CD4-positive, alpha-beta memory T cell (primary cell): ENCODE measurements at places on chromosomes 12 and 14. TPM values are rescaled to one million over a fixed set of nuclear protein-coding genes. Genes with fewer than 3 reads are reported as not detected.
A peak's percentile ranks its signal among the peaks of the same experiment; 100 is the strongest.

CIT gene
- 1.6 TPM for total RNA-seq

TESPA1 gene
- total RNA-seq: 269 TPM

DNA sequence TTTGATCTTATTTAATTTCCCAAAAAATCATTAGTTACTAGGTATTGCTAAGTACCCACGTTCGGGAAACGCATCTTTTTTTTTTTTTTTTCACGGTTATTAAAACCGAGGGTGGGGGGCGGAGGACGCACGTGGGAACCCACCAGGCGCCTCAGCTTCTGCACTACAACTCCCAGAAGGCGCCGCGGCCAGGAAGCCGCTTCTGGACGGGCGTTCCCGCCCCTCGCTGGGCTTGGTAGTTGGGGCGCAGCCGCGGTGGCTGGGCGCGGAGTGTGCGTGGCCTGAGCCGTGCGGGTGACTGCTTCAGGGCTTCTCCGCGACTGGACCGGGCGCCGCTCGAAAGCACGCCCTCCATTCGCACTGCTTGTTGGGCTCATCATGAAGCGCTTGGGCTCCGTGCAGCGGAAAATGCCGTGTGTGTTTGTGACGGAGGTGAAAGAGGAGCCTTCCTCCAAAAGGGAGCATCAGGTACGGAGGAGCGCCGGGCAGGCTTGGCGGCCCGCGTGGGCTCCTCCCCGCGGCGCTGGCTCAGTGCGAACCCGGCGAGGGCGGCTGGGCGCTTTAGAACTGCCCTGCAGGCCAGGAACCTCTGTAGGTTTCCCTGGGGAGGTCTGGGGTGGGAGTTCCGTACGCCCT is 6.2 kb upstream of the C12orf50 start:
- H3K36me3 ChIP-seq: no peaks in the 10 kb centered on the region
- peaks cover 41% of the 10 kb centered on the region for H3K4me1 ChIP-seq
- DNase-seq: peak; percentile 84
- peak overlapping the region; percentile 42 for H3K4me3 ChIP-seq

KRT74 gene
- not detected for total RNA-seq

ARG2 gene
- not detected for total RNA-seq

RNF212B gene
- total RNA-seq: not detected

DNA sequence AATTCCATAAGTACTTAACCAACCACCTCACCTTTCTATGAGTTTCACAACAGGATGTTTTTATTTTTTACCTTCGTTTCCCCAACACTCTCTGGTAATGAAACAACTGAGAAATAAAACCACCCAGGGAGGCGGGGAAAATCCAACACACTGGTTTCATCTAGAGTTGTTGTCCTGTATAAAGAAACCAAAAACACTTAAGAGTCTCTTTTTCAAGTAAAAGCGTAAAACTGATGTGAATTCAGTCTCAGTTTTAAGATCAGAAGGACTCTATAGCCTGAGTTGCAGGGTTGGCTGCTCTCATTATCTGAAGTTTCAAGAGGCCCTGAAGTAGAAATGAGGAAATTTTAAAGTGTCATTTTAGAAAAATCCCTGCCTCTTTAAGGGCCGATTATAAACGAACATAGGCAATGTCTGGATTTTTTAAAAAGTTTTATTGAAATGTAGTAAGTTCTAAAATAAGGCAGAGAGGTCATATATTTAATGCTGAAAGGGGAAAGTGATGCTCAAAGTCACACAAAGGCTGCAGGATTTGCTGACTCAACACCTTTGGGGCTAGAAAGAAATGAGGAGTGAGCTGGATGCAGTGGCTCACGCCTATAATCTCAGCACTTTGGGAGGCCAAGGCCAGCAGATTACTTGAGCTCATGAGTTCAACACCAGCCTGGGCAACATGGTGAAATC is 27.2 kb downstream of the HIGD1C start:
- H3K27me3 ChIP-seq: no peaks in the 10 kb centered on the region
- no peak overlapping the region for H3K27ac ChIP-seq
- peak; percentile 6 for DNase-seq
- H3K4me1 ChIP-seq: peaks cover 5% of the 10 kb centered on the region

E2F7 gene
- total RNA-seq: 0.17 TPM

DNA sequence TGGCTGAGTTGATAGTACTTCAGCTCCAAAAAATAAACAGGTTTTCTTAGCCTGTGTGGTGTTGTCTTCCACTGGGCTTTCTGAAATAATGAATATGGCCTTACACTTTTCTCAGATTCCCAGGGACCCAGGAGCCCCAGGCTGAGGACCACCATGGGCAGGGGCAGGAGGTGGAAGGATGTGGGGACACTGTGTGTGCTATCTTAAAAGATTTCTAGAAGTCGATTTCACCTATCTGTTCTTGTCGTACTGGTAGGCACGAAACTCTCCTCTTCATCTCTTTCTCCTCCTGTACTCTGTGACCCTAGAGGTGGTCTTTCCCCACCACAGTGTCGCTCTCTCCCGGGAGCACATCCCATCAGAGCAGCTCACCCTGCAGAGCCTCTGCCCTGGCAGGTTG is 107.7 kb upstream of the FKBP4 start:
- H3K4me1 ChIP-seq: peaks cover 18% of the 10 kb centered on the region
- no peak for DNase-seq
- H3K27me3 ChIP-seq: no peaks in the 10 kb centered on the region
- H3K27ac ChIP-seq: no peak overlapping the region
- H3K36me3 ChIP-seq: no peaks in the 10 kb centered on the region

DNA sequence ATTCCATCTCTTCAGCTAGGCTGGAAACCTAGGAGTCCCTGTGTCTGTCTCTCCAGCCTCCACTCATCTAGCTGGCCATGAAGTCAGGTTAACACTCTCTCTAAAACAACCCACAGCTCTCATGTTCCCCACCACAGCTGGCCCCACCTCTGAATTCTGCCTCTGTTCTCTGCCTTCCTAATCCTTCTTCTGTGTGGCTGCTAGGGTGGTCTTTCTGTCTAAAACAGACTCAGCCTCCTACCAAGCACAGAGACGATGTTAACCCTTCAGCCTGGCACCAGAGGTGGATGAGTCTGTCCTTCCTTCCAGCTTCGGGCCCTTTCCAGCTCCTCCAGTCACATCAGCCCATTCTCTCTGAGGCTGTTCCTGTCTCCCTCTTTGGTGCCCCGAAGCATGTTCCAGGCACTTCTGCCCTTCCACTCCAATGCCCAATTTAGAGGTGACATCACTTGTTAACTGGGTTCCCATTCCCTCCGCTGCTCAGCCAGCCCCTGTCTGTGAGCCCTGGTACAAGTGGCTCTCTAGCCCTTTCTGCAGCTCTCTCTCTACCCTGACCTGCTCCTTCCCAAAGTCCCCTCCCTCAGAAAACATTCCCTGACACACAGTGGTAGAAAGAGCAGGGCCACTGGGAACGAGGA is 9.1 kb downstream of the FIGNL2 start:
- H3K27me3 ChIP-seq: no peaks in the 10 kb centered on the region
- no peak overlapping the region for H3K27ac ChIP-seq
- DNase-seq: no peak
- no peak overlapping the region for H3K4me3 ChIP-seq
- H3K36me3 ChIP-seq: no peaks in the 10 kb centered on the region

RNU7-1 gene
- total RNA-seq: not detected

- no peaks in the 10 kb centered on the region for H3K27me3 ChIP-seq
- no peak for DNase-seq
- H3K4me3 ChIP-seq: no peak overlapping the region
- no peaks in the 10 kb centered on the region for H3K4me1 ChIP-seq
Observed at GRCh38 chr14:39320318-39320717, 86.6 kb downstream of the MIA2 start.

PRR4 gene
- total RNA-seq: 0.87 TPM

DNA sequence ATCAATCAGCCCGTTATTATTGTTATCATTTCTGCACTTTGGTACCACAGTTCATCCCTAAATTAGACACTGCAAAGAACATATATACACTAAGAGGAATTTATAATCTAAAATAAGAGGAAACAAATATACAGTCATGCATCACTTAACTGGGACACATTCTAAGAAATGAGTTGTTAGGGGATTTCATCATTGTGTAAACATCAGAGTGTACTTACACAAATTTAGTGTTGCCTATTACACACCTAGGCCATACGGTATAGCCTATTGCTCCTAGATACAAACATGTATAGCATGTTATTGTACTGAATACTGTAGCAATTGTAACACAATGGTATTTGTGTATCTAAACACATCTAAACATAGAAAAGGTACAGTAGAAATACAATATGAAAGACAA is 190.5 kb downstream of the BMP4 start:
- H3K36me3 ChIP-seq: no peaks in the 10 kb centered on the region
- no peak overlapping the region for H3K27ac ChIP-seq
- H3K27me3 ChIP-seq: no peaks in the 10 kb centered on the region
- no peak for DNase-seq

GRCh38 chr12:8449355-8449859 is 6.4 kb upstream of the CLEC6A start:
- H3K27me3 ChIP-seq: no peaks in the 10 kb centered on the region
- H3K36me3 ChIP-seq: no peaks in the 10 kb centered on the region
- no peak overlapping the region for H3K4me3 ChIP-seq
- H3K27ac ChIP-seq: no peak overlapping the region

DNA sequence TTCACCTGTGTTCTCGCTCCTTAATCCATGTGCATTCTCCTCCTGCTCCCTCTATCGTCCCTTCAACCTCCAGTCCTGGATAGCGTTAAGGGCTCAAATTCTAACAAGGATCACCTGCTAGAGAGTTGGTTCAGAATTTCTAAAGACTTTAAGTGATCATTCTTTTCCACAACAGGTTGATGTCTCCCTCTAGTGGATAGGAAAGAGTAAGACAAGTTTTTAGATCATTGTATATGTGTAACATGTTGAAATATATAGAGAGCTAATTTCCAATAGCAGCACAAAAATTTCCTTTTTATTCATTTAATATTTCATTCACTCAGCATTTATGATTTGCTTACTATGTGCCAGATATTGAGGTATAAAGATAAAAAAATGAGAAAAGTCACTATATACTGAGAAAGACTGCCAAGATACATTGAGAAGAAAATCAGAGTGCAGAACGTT is 9.3 kb upstream of the ESR2 start:
- DNase-seq: peak; percentile 53
- no peaks in the 10 kb centered on the region for H3K36me3 ChIP-seq
- H3K27ac ChIP-seq: no peak overlapping the region
- peaks cover 2% of the 10 kb centered on the region for H3K27me3 ChIP-seq
- H3K4me1 ChIP-seq: no peaks in the 10 kb centered on the region

FAM181A gene
- total RNA-seq: not detected

BCL2L14 gene
- 1.9 TPM for total RNA-seq

GRCh38 chr14:92958373-92959188 is 35.6 kb downstream of the CHGA start:
- no peaks in the 10 kb centered on the region for H3K27me3 ChIP-seq
- DNase-seq: no peak
- peaks cover 6% of the 10 kb centered on the region for H3K36me3 ChIP-seq
- H3K27ac ChIP-seq: no peak overlapping the region
- H3K4me3 ChIP-seq: no peak overlapping the region
- no peaks in the 10 kb centered on the region for H3K4me1 ChIP-seq

RNFT2 gene
- 4.0 TPM for total RNA-seq

- no peak overlapping the region for H3K4me3 ChIP-seq
- no peaks in the 10 kb centered on the region for H3K36me3 ChIP-seq
- no peaks in the 10 kb centered on the region for H3K4me1 ChIP-seq
- no peak for DNase-seq
- H3K27me3 ChIP-seq: no peaks in the 10 kb centered on the region
Observed at GRCh38 chr12:72313806-72314205, 41.6 kb downstream of the TRHDE start.

GRCh38 chr12:12272869-12273268 is 6.0 kb upstream of the LRP6 start:
- H3K4me3 ChIP-seq: no peak overlapping the region
- no peaks in the 10 kb centered on the region for H3K4me1 ChIP-seq
- no peak overlapping the region for H3K27ac ChIP-seq
- H3K27me3 ChIP-seq: no peaks in the 10 kb centered on the region
- no peaks in the 10 kb centered on the region for H3K36me3 ChIP-seq

GRCh38 chr14:50875359-50876070 is 3.7 kb downstream of the ABHD12B start:
- no peak overlapping the region for H3K27ac ChIP-seq
- peak; percentile 70 for DNase-seq
- peaks cover 21% of the 10 kb centered on the region for H3K4me1 ChIP-seq
- no peaks in the 10 kb centered on the region for H3K36me3 ChIP-seq
- H3K27me3 ChIP-seq: peaks cover 21% of the 10 kb centered on the region
- H3K4me3 ChIP-seq: no peak overlapping the region

DNA sequence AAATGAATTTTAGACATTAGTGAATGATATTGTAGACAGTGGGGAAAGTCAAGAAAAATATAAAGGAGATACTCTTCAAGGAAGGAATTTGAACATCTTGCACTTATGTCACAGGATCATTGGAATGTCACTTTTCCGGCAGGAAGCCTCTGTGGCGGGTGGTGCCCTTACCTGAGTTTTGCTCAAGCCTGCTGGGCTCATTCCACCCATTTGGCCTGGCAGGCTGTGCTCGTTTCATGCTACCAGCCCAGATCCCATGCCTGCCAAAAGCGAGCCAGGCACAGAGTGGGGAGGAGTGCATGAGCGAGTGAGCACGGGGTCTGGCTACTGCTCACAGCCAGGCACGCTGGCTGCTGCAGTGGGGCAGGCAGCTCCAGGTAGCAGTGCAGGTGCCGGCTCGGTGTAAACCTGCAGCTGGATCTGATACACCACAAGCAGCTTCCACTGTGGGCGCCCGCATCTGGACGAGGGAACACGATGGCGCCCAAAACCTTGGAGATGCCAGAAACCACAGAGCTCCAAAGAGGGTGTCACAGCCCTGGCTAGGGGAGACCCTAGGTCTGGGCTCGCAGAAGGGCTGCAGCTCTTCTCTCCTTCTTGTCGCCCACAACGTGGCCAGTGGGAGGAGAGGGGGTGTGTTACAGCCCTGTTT is 28.7 kb upstream of the YAF2 start:
- H3K4me1 ChIP-seq: no peaks in the 10 kb centered on the region
- no peaks in the 10 kb centered on the region for H3K36me3 ChIP-seq
- no peaks in the 10 kb centered on the region for H3K27me3 ChIP-seq
- no peak for DNase-seq
- no peak overlapping the region for H3K27ac ChIP-seq
- H3K4me3 ChIP-seq: no peak overlapping the region

DNA sequence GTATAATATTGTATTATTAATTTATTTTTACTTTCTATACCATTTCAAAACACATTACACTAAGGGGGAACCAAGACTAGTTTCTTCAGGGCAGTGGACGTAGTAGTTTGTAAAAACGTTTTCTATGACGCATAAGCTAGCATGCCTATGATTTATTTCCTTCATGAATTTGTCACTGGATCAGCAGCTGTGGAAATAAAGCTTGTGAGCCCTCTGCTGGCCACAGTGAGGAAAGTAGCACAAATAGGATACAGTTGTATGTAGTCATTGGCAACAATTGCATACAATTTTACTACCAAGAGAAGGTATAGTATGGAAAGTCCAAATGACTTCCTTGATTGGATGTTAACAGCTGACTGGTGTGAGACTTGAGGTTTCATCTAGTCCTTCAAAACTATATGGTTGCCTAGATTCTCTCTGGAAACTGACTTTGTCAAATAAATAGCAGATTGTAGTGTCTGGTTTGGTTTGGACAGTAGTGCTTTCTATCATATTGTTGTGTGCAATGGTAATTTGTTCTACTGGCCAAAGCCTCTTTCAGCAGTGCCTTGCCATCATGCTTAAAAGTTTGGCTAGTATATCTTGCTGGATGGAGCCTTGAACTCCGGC is 24.3 kb upstream of the PLEKHD1 start:
- no peak overlapping the region for H3K27ac ChIP-seq
- no peaks in the 10 kb centered on the region for H3K4me1 ChIP-seq
- no peak overlapping the region for H3K4me3 ChIP-seq
- H3K27me3 ChIP-seq: no peaks in the 10 kb centered on the region

- no peak overlapping the region for H3K27ac ChIP-seq
- no peak overlapping the region for H3K4me3 ChIP-seq
- no peak for DNase-seq
Observed at GRCh38 chr12:12671850-12672660, 23.9 kb downstream of the GPR19 start.
